ENCODE measurements at places on chromosomes 7 and 10. TPM values are rescaled to one million over a fixed set of nuclear protein-coding genes. Genes with fewer than 3 reads are reported as not detected.

VWA2 gene
- total RNA-seq, result not detected

CTAGE6 gene
- not detected for total RNA-seq

SEMA3C gene
- not detected for total RNA-seq

SCART1 gene
- total RNA-seq, result 1.5 TPM

OR13A1 gene
- total RNA-seq, result not detected

ZNF680 gene
- total RNA-seq, result 8.5 TPM

GIMAP6 gene
- total RNA-seq, result 38.7 TPM

SPOCK2 gene
- 139 TPM for total RNA-seq

CPED1 gene
- not detected for total RNA-seq

NUP42 gene
- total RNA-seq, result 55.2 TPM

BHLHA15 gene
- total RNA-seq, result 0.57 TPM

ENTPD1 gene
- 26.3 TPM for total RNA-seq

NXPH1 gene
- total RNA-seq, result not detected

FBXO24 gene
- total RNA-seq, result 0.41 TPM

CYP3A5 gene
- not detected for total RNA-seq

SLC16A9 gene
- 5.4 TPM for total RNA-seq

PON3 gene
- not detected for total RNA-seq

TMEM229A gene
- not detected for total RNA-seq

SSC4D gene
- 0.73 TPM for total RNA-seq

GPRIN2 gene
- total RNA-seq, result not detected

LIPF gene
- total RNA-seq, result not detected

MYL10 gene
- not detected for total RNA-seq

PRR15 gene
- total RNA-seq, result not detected

Measured in activated T-helper 1 cell treated with anti-CD3 and anti-CD28 coated beads, Interleukin-12 subunit alpha, Interleukin-12 subunit beta, Interleukin-2, Interleukin-4 antibody, amounts not matched to agents 30 ng/mL and 10 ng/mL and 1 ng/mL, durations not matched to agents 14 hours and 24 hours and 36 hours (primary cell).